ENCODE measurements at places on chromosomes 2 and 18.

DNA sequence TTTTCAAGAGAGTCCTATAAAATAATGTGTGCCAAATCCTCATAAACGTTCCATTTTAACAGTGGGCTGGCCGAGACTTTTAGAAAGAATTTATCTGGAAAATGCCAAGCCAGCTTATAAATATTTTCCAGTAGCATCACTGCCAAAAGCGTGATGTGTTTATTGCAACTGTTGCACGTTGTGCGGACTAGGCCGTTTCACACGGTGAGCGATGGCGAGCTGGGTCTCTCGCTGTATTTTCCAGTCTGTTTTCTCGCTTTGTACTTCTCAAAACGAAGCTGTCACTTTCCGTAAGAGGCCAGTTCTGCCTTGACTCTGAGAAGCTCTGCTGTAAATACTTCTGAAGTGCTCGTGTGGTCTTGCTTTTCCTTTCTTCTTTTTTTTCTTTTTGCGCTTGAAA lies 65.0 kb upstream of the ZNF236 start:
- no peak for DNase-seq

DNA sequence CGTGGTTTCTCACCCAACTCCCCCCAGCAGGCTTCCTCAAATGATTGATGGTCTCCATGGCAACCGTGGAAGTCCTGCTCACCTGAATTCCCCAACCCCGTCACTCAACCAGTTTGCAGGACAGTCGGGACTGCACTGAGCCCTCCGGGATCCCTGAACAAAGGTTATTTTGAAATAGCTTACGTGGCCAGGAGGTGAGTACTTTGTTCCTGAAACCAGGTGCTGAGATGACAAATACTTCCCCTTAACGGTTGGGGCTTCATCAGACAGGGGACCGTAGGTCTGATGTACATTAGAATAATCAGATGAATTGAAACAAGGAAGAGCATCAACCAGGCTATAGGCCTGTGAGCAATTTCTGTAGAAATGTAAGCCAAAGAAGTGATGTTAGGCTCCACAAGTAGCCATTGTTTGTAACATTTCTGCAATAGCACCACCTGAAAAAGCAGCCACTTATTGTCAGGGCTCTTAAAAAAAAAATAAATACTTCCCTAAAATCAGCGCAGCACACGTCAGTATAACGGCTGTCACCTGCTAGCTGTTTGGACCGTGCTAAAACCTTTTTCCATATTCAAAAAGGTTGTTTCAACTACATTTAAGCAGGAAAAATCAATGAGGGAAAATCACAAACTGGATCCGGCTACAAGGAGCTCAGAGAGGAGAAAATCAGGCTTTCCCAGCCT lies 206.4 kb upstream of the ID2 start:
- DNase-seq, result no peak

DNA sequence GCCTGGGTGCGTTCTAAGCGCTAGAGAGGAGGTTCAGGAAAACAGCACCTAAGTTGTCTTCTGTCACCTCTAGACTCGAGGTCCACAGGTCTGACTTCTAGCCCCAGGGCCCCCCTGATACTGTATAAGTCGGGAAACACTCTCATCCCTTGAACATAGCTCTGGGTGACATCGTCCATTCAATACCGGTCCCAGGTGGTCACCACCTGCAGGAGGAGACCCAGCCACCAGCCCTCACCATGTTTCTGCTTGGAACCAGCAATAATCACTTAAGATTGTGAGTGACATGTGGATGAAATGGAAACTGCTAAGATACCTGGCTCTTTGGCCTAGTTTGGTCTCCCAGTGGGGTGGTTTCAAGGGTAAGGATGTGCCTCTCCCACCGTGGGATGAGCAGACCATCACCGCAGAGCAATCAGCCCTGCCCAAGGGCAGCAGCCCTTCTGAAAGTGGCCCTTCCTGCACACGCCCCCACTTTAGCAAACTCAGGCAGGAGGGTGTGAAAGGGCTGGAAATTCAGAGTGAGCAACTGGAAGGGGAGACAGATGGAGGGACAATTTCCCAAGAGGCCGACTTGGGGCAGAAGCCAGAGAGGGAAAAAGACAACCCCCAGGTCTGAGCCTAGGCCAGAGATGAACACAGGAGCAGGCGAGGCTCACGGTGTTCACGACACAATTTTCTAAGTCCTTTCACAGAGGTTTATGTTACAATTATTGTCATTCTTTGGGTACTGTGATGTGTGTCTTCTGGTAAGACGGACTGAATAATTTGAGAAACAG lies 95.2 kb downstream of the ZNF516 start:
- no peak for DNase-seq

- DNase-seq, result no peak
These were observed 130.5 kb downstream of the ZNF516 start for GRCh38 chr18:76364282-76365259.

GRCh38 chr18:76472829-76473228 lies 22.2 kb downstream of the ZNF516 start:
- DNase-seq, result no peak

Data from fibroblast of skin of left quadriceps (primary cell).